ENCODE measurements at places on chromosomes 3 and 15.

DNA sequence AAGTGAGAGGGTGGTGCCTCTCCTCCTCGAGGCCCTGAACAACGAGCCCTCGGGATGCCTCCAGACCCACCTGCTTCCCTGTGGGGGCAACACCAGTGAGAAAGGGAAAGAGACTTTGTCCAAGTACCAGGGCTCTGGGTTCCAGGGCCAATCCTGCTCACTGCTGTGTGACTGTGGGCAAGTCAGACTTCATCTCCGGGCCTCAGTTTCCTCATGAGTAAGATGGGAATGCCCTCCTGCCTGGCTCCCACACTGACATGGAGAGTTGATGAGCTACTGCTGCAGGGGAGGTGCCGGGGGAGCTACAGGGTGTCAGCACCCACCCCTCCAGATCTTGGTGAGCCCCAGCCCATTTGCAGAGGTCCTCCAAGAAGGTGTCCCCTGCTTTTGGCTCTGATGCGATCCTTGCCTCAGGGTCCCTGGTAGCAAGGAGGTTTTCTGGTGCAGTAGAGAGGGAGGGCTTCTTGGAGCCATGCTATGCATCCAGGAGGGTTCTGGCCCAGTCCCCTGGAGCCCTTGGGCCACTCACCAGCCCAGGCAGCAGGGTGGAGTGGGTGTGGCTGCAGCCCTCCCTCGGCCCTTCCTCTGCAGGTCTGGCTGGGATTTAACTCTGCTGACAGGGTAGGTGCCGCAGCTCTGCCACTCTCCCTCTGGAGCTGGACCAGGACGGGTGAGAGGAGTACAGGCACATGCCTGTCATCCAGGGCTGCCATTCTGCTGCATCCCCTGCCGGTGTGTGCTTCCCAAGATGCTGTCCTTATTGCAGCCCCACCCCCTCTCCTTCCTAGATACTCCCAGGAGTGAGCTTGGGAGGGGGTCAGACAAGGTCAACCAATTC is 26.9 kb downstream of the LOXL1 start:
- DNase-seq: no peak

GRCh38 chr15:37891766-37892368 is 42.6 kb upstream of the TMCO5A start:
- peak; percentile 55 for DNase-seq

GRCh38 chr3:126448136-126448892 is 27.4 kb downstream of the ZXDC start:
- DNase-seq: no peak

DNA sequence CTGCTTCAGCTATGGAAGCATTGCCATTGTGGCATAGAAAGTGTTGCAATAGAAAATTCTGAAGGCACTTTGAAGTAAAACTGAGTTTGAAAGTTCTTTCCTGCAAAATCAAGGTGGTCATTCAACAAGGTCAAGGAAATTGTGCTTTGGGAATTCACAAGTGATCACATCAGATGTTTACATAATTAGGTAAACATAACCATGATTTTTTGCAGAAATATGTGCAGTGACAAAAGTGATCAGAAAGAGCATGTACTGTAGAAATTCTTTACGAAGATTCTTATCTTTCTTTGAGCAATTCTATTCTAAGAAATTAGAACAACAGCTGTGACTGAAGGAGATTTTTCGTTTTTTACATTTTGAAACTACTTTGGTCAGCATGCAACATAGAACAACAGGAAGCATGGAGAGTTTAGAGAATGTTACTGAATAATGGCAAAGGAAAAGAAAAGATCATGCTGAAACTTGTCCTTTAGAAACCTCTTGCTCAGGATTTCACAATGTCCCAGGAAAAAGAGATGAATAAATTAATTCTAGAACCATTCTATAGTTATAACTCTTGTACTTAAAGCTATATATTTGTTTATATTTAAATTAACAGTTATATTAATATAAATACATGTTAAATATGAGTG is 643.4 kb upstream of the ARPP21 start:
- no peak for DNase-seq

GRCh38 chr3:49359623-49360022 is 1.5 kb upstream of the GPX1 start:
- DNase-seq: no peak

- no peak for DNase-seq
Observed at GRCh38 chr3:34382859-34383258, 584.4 kb downstream of the PDCD6IP start.

GRCh38 chr15:100113351-100114080 is 228.3 kb downstream of the ADAMTS17 start:
- DNase-seq: no peak

DNA sequence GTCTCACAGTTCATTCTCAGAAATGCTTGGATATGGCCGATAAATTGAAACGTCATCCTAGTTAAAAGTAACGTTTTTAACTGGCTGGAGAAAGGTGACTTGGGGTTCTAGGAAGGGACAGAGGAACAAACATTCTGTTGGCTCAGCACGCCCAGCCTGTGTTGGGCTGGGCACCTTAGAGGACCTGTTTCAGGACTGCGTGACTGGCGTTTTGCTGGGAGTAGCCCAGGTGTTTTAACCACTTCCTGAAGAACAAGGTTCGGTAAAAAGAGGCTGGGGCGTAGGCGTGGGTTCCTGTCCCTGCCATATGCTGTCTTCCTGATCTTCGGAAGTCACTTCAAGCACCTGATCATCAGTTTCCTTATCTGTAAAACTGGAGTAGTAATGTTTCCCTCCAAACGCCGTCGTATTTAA is 1.1 kb upstream of the TLNRD1 start:
- DNase-seq: peak; percentile 92

DNA sequence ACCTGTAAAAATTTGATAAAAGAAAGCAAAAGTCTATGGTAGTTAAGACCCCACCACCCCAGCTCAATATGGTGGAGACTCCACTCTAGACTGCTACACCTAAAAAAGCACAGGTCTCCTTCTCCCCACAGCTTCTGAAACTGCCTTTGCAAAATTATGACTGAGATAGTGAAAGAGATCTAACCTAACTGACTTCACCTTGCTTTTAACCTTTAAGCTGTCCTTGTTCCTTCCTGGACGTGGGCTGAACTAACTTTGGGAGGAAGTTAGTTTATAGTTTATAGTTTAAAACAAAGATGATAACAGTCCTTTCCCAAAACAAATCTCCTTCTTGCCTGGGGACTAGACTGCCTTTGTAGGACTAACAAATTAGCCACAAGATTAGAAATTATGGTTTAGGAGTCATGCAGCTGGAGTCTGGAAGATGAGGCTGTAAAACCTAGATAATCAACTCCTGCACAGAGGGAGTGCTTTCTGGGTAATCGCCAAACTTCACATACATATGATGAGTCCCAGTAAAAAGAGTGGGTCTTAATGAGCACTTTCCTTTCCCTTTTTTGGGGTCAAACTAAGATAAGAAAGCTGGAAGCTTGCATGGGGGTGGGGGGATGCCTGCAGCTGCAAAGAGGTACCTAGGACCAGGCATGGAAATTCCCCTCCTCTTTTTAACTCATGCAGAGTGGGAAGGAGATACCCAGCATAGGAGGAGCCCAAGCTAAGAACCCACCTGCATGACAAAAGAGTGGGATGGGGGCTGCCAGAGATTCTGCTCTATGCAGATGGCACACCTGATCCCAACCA is 17.5 kb downstream of the CCR8 start:
- DNase-seq: no peak

DNA sequence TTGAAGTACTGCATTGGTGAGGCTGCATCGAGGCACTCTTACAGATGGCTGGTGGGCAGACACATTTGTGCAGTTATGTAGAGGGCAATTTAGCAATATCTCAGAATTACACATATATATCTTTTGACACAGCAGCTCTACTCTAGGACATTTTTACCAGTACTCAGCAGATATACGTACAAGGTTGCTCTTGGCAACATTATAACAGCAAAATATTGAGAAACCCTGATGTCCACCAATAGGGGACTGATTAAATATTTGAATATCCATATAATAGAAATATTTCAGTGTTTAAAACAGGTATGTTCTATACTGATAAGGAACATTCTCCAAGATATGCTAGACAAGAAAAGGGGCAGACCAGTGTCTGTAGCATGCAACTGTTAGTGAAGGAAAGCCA is 7.9 kb upstream of the FBXO22 start:
- DNase-seq: no peak

DNA sequence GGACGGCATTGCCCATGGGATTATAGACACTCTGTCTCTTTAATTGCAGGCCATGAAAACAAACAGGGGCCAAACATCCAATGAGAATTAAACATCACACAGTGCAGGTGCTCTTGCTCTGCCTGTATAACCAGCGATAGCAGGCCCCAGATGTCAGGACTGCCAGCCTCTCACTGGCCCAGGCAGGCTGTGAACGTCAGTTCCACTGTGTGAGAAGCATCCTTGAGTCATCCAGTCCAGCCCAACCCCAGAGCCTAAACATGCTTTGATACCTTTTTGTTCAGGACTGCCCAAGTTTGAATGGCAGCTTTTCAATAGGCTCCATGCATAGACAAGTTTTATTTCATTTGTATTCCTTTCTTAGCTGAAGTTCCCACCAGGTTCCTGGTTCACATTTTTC is 189.8 kb downstream of the SLCO3A1 start:
- DNase-seq: no peak

DNA sequence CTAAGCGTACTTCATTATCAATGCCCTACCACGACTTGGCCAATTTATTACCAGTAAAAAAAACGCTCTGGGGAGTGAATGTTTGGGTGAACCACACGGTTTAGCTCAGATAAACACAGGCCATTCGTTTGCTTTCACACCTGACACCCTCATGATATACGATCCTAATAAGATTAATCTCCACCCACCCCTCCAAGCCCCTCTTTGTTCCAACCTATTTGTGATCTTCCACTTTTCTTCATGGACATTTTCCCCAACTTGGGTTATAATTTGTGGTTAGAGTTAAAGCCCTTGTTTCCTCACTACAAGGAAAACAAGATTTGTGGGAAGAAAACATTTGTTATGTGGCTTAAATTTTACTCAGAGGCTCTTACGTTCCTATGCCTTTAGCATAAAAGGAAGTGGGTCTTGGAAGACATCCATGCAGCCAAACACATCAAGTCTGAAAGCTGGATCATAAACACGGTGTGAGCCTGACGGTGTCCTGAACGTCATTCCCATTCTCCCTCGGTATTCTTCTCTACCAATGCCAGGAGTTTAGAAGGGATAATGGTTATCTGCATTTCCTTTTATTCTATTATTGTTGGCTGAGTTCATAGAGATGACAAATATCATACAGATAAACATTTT is 518.9 kb downstream of the NR2F2 start:
- no peak for DNase-seq

DNA sequence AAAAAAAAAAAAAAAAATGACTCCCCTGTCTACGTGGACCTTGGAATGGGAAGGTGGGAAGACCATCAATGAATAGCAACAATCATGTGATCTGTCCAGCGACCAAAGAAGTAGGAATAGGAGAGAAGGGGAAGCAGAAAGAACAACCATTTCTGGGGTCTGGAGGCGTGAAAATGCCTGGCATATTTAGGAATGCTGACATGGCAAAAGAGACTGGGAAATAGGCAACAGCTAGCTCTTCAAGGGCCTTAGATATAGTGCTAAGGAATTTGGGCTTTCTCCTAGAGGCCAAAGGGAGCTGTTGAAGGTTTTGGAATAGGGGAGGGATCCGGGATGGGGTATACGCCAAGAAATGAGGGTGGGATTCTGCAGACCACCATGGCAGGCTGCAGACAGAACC is 5.9 kb downstream of the SLC22A13 start:
- no peak for DNase-seq

GRCh38 chr3:138135146-138135832 is 3.1 kb upstream of the A4GNT start:
- DNase-seq: no peak
